ENCODE measurements at places on chromosomes 7 and 10. TPM values are rescaled to one million over a fixed set of nuclear protein-coding genes. Genes with fewer than 3 reads are reported as not detected.

The UCMA gene
- not detected for total RNA-seq

DNA sequence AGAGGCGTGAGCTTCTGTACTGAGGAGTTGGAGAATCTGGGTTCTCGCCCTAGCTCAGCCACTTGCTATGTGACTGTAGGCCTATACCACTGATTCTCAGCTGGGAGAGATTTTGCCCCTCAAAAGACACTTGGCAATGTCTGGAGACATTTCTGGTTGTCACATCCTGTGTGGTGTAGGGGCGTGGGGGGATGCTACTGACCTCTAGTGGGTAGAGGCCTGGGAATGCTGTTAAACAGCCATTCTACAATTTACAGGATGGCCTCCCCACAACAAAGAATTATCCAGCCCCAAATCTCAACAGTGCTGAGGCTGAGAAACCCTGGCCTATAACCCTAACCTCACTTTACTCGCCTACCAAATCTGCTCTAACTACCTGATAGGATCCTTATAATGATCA is 58.8 kb upstream of the GAD2 start:
- no peak for DNase-seq

The IQUB gene
- 0.05 TPM for total RNA-seq

- peak; percentile 65 for DNase-seq
Measured at GRCh38 chr10:125868372-125868975, 12.6 kb downstream of the DHX32 start.

DNA sequence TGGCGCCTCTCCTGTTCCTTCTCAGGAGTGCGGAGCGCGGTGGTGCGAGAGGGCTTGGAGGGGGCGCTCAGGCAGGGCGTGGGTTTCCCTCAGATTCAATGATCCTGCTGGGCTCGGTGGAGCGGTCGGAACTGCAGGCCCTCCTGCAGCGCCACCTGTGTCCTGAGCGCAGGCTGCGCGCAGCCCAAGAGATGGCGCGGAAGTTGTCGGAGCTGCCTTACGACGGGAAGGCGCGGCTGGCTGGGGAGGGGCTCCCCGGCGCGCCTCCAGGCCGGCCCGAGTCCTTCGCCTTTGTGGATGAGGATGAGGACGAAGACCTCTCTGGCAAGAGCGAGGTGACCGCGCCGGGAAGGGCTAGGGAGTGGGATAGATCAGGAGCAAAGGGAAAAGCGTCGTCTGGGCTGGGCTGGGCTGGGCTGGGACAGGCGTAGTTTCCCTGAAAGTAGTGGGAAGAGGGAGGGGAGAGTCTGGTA is 17.0 kb downstream of the FAM131B start:
- DNase-seq: peak; percentile 90

- no peak for DNase-seq
Measured at GRCh38 chr10:122655524-122656307, 43.9 kb downstream of the C10orf120 start.

The SLC13A1 gene
- not detected for total RNA-seq

- peak; percentile 82 for DNase-seq
Measured at GRCh38 chr10:70461397-70462348, 16.9 kb upstream of the PALD1 start.

The LIPK gene
- not detected for total RNA-seq

GRCh38 chr7:103636153-103636552 is 190.1 kb upstream of the SLC26A5 start:
- DNase-seq: no peak
